Glomerular endothelial cell (primary cell): ENCODE measurements at places on chromosomes 12 and 14.

GRCh38 chr12:64431791-64432190, 20.1 kb upstream of the TBK1 start:
- DNase-seq = no peak

DNA sequence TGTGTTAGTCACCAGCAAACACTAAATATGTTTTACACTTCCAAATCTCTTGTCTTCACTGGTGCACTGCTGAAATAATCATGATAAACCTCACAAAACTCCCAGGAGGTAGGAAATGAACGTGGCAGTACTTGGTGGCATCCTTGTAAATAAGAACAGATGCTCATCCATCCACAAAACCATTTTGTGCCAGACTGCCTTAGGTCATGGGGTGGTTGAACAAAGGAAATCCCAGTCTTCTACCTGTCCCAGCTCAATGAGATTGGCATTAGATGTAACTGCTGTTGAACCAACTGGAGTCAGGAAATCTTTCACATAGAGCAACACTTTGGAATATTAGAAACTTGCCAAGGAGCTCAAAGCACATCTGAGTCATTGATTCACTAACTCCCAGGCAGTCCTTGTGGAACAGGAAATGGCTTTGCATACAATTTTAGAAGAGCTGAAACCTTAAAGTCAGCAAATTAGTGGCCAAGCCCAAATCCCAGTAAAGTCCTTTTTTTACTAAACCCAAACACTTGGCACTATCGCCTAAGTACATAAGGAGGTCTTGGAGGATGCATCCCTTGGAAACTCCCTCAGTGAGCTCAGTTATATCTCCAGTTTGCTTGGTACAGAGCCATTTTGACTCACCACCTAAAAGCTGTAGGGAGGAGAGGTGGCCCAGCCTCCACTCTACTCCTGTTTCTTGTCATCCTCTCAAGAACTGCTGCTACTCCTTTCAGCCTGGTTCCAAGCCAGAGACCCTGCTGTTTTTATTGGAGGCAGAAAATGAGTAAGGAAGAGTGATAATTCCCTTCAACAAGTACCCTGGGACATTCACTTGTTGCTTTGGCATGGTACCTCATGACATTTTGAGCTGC, 208.0 kb downstream of the NOVA1 start:
- DNase-seq = no peak

DNA sequence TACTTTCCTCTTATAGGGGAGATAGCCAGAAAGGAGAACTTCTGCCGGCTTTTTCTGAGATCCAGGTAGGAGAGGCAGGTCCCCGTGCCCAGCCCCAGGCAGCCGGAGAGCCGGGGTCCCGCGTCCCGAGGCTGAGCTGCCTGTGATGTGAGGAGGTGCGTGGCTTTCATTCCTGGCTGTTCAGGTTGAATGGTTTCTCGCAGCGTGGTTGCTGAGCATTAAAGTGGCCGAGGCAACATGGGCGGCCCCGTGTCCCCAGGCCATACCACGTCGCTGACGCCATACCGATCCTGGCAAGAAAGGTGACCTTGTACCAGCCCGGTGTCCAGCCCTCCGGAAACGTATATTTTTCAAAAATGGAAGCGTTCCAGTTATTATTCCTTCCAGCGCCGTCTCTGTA, 116.7 kb upstream of the MYL2 start:
- DNase-seq = no peak

DNA sequence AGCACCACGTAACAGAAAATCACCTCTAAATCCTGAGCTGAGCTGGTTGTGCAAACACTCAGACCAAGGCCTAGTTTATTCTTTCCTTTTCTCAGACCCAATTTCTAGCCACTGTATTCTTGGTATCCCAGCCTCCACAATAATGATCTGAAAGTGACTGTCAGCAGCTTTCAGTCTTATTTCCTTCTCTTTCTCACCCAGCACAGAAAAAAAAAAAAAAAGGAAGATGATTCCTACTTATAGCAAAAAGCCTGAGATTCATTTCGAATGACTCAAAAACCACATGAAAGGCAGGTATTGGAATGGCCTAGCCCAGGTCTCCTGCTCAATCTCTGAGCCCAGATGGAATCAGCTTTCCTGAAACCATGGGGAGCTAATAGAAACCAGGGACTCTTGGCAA, 298.6 kb upstream of the PPFIA2 start:
- no peak for DNase-seq

DNA sequence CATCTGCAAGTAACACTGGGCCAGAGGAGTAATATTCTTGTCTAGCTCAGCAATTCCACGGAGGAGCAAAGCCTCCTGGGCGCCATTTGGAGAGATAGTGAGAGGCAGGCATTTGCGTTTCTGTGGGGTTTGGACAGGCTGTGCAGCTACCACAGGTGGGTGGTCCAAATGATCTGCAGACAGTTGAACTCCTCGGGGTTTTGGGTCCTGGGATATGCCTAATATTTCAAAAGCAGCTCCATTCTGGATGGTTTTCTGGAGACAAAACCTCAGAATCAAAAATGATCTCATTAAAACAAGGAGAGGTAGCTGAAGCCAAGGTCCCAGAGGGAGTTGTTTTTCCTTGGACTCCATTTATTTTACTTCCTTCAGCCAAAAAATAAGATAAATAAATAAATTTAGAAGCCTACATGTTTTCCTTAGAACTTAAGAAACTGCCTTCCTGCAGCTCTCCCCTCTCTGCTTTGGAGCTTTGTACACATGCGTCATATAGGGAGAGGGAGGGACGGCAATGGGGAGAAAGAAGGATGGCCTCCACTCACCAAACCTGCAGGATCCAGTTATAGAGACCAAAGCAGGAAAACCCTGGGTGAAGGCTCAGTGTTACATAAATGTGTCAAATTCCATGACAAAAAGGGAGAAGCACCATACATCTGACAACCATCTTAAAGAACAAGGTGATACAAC, 227.3 kb upstream of the DAAM1 start:
- no peak for DNase-seq

DNA sequence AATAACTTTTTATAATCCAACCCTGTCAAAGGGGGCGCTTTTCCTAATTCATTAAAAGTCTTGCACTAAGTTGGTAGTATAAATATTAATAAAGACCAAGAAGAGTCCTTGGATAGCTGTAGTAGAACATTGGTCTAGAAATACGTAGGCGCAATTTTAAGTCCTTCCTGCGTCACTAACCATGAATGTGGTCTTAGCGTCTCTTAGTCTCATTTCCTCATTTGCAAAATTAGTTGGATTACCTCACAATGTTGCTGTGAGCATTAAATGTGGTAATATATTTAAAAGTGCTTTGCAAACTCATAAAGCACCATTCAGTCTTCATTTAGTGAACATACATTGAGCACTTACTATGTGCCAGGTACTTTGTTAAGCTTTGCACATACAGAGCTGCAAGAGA, 149.7 kb downstream of the AEBP2 start:
- no peak for DNase-seq

DNA sequence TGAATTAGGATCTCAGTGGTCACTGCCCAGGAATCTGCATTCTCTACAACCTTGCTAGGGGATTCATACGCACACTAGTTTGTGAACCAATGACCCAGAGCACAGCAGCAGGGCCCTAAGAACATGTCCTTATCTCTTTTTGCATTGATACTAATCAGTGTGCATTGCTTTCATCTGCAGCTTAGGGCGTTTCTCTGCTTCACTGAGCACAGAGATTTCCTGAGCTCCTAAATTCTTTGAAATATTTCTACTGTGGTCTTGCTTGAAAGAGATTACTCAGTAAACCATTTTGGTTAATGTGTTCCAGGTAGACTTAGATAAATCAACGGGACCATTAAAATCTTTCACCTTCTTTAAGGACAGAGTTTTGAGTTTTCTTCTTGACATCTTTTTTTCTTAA, 351.3 kb upstream of the KITLG start:
- DNase-seq = no peak

- no peak for DNase-seq
Observed at GRCh38 chr12:26156201-26156871, 31.5 kb upstream of the BHLHE41 start.

DNA sequence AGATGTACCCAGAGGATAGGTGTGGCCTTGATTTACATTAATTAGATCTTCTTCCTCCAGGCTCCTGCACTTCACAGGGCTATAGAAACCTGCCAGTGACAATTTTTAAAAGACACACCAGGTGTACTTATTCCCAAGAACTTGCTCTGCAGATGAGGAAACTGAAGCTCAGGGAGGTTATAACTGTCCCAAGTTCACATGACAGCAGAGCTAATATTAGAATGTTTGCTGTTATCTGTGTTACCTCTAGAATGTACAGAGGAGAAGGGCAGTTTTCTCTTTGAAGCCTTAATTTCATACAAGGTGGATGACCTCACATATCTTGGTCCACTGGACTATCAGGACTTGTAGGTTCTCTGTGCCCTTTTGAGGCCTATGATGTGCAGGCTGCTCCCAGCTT, 27.7 kb downstream of the RASSF8 start:
- no peak for DNase-seq

DNA sequence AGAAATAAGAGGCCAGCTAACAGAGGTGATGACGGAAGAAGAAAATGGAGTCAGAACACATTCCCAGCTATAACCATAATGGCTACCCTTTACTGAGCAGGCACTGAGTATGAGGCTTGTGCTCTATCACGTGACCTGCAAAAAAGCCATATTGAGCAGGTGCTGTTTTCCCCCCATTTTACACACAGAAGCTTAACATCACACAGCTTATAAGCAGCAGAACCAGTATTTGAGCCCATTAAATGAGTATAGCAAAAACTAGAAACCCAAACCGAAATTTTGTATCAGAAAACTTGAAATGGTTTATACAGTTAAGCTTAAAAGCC, 28.4 kb downstream of the PAPLN start:
- no peak for DNase-seq
